ENCODE measurements at places on chromosomes 11 and 22.
A peak's percentile ranks its signal among the peaks of the same experiment; 100 is the strongest.

DNA sequence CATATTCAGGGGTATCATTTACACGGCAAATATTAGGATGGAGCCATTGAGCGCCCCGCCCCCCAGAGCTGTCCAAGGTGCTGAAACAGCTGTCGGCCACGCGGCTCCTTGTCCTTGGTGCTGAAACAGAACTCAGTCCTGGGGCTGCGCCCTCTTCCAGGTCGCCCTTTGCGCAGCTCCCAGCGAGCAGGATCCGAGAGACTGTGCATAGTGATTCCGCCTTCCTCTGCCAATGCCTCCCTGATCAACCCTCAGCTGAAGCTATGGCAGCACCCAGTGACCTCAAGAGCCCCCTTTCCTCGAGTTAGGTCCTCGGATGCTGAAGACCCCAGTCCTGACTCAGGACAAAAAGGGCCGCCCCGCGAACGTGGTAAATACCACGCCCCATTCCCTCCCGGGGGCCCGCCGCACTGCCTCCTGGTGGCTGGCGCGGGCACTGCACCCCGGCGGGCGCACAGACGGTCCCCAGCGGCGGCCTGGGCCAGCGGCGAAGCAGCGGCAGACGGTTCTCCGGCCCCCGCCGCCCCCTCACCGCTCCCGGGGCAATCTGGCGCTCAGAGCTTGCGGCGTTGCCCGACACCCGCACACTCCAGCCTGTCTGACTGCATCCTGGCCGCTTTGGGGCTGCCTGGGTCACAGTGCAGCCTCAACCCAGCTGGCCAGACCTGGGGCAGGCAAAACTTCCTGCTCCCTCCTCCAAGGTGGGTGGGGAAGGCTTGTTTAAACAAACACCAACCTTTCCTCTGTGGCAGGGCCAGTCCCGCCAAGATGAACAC, 13.4 kb downstream of the SYT7 start:
- peak; percentile 65 for DNase-seq

DNA sequence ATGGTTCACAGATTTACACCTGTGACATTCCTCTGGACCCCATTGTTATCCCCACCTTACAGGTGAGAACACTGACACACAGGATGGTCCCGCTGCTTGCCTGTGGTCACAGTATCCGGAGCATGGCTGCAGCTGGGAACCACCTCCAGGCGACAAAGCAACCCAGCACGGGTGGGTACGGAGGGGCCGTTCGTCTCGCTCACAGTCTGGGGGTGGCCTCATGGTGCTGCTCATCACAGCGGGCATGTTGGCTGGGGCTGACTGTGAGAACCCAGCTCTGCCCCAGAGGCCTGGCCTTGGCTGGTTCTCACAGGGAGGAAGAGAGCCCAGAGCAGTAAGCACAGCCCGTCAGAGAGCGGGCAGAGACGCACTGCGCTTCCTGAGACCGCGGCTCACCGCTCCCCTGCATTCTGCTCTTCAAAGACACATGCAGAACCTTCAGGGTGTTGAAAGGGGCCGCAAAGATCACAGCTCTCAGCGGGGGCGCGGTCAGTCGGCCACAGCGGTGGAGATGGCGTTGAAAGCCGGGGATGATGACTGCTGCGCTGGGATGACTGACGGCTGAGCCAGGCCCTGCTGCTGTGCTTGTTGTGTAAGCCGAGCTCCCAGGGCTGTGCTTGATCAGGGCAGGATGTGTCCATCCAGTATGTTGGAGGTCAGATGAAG, 423.0 kb downstream of the BRD1 start:
- no peak for DNase-seq

DNA sequence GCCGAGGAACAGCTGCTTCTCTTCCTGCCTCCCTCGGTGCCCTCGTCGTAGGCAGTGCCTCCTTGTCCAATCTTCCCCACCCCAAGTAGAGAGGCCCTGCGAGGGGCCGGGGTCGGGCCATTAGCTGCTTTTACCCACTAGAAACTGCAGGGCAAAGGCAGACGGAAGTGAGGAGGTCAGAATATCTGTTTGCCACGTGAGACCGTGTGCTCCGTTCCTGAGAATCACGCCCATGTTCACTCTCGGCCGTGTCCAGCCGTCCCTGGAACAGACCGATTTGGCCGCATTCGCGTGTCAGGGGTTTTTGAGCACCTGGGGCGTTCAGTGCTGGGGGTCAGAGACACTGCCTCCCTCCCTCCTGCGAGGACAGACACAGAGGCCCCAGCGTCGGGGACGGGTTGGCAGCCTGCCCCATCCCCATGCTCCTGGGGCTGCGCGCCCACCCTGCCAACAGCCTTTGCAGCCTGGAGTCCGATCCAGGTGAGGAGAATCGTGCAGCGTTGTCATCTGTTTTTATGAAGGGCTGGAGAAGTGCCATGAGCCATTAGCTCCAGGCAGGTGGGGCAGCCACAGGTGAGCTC, 982.2 kb downstream of the BRD1 start:
- DNase-seq: no peak

GRCh38 chr11:127653076-127653475, 652.5 kb upstream of the KIRREL3 start:
- no peak for DNase-seq

GRCh38 chr11:130703489-130704190, 212.6 kb downstream of the SNX19 start:
- DNase-seq: no peak
